SJCRH30 (cell line): ENCODE measurements at places on chromosomes 4 and X. TPM values are rescaled to one million over a fixed set of nuclear protein-coding genes. Genes with fewer than 3 reads are reported as not detected.

DNA sequence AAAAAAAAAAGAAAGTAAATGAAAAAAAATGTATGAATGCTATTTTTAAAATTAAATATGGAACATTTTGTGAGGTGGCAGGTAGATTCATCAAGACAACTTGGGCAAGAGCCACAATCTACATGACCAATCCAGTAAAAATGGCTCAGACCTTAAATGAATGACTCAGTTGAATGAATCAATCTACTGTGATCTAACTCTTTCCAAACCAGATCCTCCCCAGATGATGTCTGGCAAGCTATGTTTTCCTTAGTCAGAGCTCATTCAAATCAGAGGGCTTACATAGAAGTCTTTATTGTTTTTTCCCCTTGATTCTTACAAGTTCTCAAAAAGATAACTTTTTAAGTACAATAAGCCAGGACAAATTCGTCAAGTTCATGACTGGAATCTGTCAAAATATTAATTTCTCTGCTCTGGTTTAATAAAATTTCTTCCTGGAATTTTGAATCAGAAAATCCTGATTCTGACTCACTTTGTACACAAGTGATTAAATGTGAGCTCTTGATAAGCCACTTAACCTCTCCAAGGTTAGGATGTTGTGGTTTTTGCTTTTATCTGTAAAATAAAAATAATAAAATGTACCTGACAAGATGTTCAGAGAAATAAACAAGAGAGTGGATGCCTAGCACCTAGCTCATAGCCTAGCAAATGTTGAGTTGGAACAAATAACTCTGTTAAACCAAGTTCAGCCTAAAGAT lies 105.6 kb upstream of the SMIM31 start:
- H3K36me3 ChIP-seq, result no peaks in the 10 kb centered on the region
- H3K27ac ChIP-seq, result no peak overlapping the region
- no peak overlapping the region for H3K4me3 ChIP-seq
- no peaks in the 10 kb centered on the region for H3K4me1 ChIP-seq

- no peak overlapping the region for H3K27ac ChIP-seq
- H3K4me1 ChIP-seq, result no peaks in the 10 kb centered on the region
- no peaks in the 10 kb centered on the region for H3K27me3 ChIP-seq
- H3K4me3 ChIP-seq, result no peak overlapping the region
- no peak for DNase-seq
- no peaks in the 10 kb centered on the region for H3K36me3 ChIP-seq
Measured at GRCh38 chr4:98963538-98964433, 31.7 kb upstream of the METAP1 start.

GRCh38 chr4:17580969-17581368 lies 4.0 kb downstream of the LAP3 start:
- H3K4me1 ChIP-seq, result no peaks in the 10 kb centered on the region
- H3K27ac ChIP-seq, result no peak overlapping the region
- peaks cover 26% of the 10 kb centered on the region for H3K36me3 ChIP-seq
- H3K27me3 ChIP-seq, result no peaks in the 10 kb centered on the region
- no peak overlapping the region for H3K4me3 ChIP-seq
- DNase-seq, result no peak

DNA sequence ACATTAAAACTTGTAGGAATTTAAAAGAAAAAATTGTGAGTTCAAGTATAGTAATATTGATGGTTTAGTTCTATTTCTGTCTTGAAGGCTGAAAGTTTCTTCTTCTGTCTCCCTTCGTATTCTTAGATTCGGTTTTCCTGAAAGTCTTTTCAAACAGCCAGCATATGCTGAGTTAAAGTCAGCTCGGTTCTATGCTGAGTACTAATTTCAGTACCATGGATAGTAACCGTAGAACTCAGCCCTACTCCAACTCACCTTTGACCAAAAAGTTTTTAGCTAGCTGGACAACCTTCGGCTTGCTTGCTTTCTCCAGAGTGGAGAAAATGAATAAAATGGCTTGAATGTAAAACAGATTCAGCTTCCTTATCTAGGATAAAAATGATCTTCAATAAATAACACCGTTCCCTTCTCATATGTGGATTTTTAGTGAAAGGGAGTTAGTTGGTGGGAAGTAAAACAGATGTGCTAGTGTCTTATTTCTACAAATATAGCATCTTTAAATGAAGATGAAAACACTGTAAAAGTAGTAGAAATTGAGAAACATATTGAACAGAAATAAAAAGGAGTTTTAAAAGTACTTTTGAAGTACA lies 5.2 kb downstream of the POU4F2 start:
- no peaks in the 10 kb centered on the region for H3K27me3 ChIP-seq
- no peaks in the 10 kb centered on the region for H3K36me3 ChIP-seq
- no peak for DNase-seq
- no peak overlapping the region for H3K27ac ChIP-seq
- no peaks in the 10 kb centered on the region for H3K4me1 ChIP-seq

DNA sequence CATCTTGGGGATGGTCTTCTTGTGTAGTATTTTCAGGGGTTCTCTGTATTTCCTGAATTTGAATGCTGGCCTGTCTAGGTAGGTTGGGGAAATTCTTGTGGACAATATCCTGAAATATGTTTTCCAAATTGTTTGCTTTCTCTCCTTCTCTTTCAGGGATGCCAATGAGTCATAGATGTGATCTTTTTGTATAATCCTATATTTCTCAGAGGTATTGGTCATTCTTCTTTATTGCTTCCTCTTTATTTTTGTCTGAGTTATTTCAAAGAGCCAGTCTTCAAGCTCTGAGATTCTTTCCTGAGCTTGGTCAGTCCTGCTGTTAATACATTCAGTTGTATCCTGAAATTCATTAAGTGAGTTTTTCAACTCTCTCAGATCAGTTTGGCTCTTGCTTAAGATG lies 73.1 kb downstream of the MAMLD1 start:
- H3K4me1 ChIP-seq, result no peaks in the 10 kb centered on the region
- no peaks in the 10 kb centered on the region; the same call in 1 of the 2 replicates for H3K36me3 ChIP-seq
- no peak for DNase-seq
- H3K27me3 ChIP-seq, result no peaks in the 10 kb centered on the region
- no peak overlapping the region for H3K4me3 ChIP-seq
- H3K27ac ChIP-seq, result no peak overlapping the region

DNA sequence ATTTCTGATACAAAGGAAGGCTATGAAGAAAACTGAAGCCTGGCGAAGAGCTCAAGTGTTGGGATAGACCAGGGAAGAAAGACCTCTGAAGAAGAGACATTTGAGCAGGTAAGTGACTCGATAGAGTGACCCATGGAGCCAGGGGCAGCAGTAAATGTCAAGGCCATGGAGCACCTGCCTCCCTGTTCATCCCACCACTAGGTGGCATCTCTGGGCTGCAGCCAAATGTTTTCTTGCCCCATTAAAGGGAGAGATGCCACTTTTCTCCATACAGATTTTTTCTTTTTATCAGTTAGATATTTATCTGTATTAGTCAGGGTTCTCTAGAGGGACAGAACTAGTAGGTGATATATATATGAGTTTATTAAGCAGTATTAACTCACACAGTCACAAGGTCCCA lies 4.9 kb upstream of the ZNF81 start:
- no peaks in the 10 kb centered on the region for H3K27me3 ChIP-seq
- no peaks in the 10 kb centered on the region for H3K4me1 ChIP-seq
- H3K27ac ChIP-seq, result no peak overlapping the region
- H3K4me3 ChIP-seq, result no peak overlapping the region

DNA sequence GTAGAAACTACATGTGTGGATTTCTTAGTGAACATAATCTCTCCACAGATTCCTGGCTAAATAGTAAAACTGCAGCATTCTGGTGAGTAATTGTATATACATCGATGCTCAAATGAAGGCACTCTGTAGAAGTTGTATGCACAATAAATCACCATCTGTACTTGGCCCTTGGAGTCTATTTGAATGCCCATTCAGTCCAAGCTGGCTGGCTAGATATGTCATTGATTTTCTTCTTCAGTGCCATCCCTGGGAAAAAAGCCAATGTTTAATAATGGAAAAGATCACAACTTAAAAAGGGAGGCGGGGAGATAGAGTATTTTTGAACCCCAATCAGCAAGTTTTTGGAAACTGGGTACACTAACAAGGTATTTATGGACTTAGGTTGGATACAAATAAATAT lies 381.0 kb upstream of the TEX13C start:
- no peaks in the 10 kb centered on the region for H3K4me1 ChIP-seq
- H3K27me3 ChIP-seq, result no peaks in the 10 kb centered on the region
- no peak for DNase-seq
- H3K27ac ChIP-seq, result no peak overlapping the region

DNA sequence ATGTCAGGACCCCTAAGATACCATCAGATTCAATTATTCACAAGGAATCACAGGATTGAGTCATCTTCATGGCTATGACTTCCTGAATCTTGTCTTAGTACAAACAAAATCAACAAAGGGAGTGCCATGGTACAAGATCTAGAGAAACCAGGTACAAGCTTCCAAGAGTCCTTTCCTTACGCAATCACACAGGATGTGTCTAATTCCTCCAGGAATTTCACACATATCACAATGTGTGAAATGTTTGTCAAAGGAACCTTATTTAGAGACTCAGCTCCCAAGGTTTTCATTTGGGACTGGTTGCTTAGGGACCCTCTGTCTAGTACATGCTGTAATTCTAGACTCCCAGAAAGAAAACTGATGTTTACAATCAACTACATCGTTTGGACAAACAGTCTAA lies 83.0 kb downstream of the MAB21L2 start:
- H3K36me3 ChIP-seq, result no peaks in the 10 kb centered on the region
- no peaks in the 10 kb centered on the region for H3K27me3 ChIP-seq

DNA sequence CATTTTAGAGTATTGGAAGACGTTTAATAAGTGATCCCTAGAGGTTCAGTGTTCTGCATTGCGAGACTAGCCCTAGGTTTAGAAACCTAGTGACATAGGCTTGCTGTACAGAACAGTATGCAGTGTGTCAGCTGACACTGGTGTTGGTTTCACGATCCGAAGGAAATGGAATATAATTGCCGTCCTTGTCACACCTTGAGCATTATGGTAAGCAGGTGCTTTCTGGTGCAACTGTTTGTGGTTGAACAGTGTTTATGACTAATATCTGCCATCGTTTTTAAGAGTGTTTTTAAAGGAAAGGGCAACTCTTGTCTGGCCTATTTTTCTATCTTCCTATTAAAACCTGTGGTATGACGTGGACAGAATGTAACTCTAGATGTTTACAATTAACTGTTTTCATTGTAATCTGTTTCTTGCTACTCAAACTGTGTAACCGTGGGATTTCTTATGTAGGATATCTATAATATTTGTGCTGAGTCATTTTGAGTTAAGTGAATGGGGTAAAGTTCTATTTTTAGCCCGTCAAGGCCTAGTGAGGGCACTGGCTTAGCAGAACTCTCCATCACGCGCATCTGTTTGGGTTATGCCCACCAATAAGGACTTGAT lies 53.8 kb upstream of the TBC1D14 start:
- peaks cover 10% of the 10 kb centered on the region for H3K4me1 ChIP-seq
- H3K27me3 ChIP-seq, result no peaks in the 10 kb centered on the region
- H3K36me3 ChIP-seq, result peaks cover 39% of the 10 kb centered on the region
- DNase-seq, result no peak

GRCh38 chr4:147780137-147780777 lies 48.4 kb downstream of the ARHGAP10 start:
- no peaks in the 10 kb centered on the region for H3K36me3 ChIP-seq
- H3K27me3 ChIP-seq, result no peaks in the 10 kb centered on the region
- no peak for DNase-seq
- H3K27ac ChIP-seq, result no peak overlapping the region
- peaks cover 23% of the 10 kb centered on the region for H3K4me1 ChIP-seq

DNA sequence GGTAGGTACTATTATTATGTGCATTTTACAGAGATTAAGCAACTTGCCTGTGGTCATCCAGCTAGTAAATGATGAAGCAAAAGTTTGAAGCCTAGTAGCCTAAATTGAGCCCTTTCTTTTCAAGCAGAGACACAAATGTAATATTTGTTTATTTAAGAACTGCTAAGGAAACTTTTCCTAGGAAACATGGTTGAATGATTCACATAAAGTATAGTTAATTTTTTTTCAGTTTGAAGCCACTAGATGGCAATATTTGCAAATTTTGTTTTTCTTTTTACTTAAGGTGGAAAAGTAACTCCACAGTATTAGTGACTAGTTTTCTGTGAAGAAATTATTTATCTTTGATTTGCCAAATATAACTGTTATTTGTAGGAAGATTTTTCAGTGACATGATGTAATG lies 52.8 kb upstream of the ANKRD17 start:
- DNase-seq, result peak; percentile 49
- H3K4me3 ChIP-seq, result no peak overlapping the region
- no peak overlapping the region for H3K27ac ChIP-seq
- H3K36me3 ChIP-seq, result no peaks in the 10 kb centered on the region
- no peaks in the 10 kb centered on the region for H3K4me1 ChIP-seq
- H3K27me3 ChIP-seq, result 0 out of 2 replicates have a peak, but pooled peaks cover 2% of the 10 kb centered on the region

DNA sequence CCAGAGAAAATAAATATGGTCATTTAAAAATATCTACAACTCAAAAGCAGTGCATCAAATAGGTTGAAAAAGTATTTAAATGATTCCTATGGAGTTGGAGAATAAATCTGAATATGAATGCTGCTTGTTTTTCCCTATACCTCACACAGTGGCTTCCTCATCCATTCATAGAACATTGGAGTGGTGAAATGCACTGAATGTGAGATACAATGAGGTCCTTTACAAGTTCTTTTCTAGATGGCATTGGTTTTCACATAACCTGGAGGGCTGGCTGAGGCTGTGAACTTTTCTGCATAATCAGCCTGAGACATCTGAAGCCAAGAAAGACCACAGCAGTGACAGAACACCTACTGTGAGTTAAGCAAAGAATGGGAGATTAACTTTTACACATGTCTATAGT lies 279.1 kb upstream of the NRK start:
- no peak for DNase-seq
- no peak overlapping the region for H3K27ac ChIP-seq
- no peaks in the 10 kb centered on the region for H3K27me3 ChIP-seq
- H3K36me3 ChIP-seq, result no peaks in the 10 kb centered on the region

GRCh38 chr4:146124023-146124680 lies 51.4 kb upstream of the LSM6 start:
- H3K36me3 ChIP-seq, result no peaks in the 10 kb centered on the region
- no peak for DNase-seq
- H3K4me3 ChIP-seq, result no peak overlapping the region
- no peaks in the 10 kb centered on the region for H3K4me1 ChIP-seq
- no peak overlapping the region for H3K27ac ChIP-seq
- no peaks in the 10 kb centered on the region for H3K27me3 ChIP-seq

GRCh38 chr4:185508181-185508580 lies 27.1 kb downstream of the PDLIM3 start:
- H3K4me3 ChIP-seq, result no peak overlapping the region
- no peak for DNase-seq
- H3K4me1 ChIP-seq, result peaks cover 4% of the 10 kb centered on the region

- H3K4me1 ChIP-seq, result peaks cover 13% of the 10 kb centered on the region
- no peaks in the 10 kb centered on the region for H3K36me3 ChIP-seq
- no peaks in the 10 kb centered on the region for H3K27me3 ChIP-seq
Measured at GRCh38 chrX:135185795-135186443, 14.7 kb upstream of the CT55 start.

GAGE12F gene
- not detected in 2 replicates for total RNA-seq

MAGEA1 gene
- not detected in 2 replicates for total RNA-seq

GAGE1 gene
- total RNA-seq, result not detected in 2 replicates

HSD17B13 gene
- 0.10 TPM in 1 of 2 replicates, not detected in the other for total RNA-seq

NOP14 gene
- total RNA-seq, result 36.6 and 39.5 TPM in 2 replicates

POU3F4 gene
- total RNA-seq, result not detected in 2 replicates

ANK2 gene
- 115 and 128 TPM in 2 replicates for total RNA-seq
